ENCODE measurements at places on chromosomes 5 and 9.

GRCh38 chr9:134328341-134328840, 2.1 kb downstream of the RXRA start:
- DNase-seq: no peak

GRCh38 chr5:93748875-93749397, 7.5 kb upstream of the POU5F2 start:
- DNase-seq: no peak

DNA sequence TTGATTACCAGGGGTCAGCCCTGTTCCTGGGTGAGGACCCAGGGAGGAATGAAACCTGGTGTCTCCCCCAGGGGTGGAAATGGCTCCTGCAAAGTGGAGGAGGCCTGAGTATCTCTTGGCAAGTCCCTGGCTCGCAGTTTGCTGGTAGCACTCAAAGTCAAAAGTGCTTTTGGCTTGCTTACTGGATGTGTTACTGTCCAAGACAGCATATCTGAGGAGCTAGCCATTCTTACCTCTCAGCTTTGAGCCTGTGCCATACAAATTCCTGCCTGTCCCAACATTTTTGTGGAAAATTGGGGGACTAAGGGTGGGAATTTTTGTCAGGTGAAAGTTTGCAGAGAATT, 9.9 kb downstream of the ZNF618 start:
- no peak for DNase-seq

DNA sequence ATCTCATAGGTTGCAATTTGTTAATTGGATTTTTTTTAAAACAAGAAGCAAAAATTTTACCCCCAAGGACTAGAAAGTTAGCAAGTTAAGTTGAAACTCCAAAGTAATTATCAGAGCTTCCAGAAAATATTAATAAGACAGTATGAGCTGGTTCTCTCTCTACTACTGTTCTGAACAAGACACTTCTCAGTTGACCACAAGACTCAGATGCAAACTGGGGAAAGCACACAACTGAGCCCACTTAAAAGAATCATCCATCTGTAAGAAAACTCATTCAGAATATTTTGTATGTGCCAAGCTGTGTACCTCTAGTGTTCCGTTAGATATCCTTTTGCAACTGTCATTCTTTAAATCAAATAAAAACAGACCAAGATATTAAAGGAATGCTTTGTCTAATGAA, 60.0 kb downstream of the MAP1B start:
- no peak for DNase-seq

GRCh38 chr5:122156724-122157325, 27.5 kb downstream of the ZNF474 start:
- DNase-seq: no peak

DNA sequence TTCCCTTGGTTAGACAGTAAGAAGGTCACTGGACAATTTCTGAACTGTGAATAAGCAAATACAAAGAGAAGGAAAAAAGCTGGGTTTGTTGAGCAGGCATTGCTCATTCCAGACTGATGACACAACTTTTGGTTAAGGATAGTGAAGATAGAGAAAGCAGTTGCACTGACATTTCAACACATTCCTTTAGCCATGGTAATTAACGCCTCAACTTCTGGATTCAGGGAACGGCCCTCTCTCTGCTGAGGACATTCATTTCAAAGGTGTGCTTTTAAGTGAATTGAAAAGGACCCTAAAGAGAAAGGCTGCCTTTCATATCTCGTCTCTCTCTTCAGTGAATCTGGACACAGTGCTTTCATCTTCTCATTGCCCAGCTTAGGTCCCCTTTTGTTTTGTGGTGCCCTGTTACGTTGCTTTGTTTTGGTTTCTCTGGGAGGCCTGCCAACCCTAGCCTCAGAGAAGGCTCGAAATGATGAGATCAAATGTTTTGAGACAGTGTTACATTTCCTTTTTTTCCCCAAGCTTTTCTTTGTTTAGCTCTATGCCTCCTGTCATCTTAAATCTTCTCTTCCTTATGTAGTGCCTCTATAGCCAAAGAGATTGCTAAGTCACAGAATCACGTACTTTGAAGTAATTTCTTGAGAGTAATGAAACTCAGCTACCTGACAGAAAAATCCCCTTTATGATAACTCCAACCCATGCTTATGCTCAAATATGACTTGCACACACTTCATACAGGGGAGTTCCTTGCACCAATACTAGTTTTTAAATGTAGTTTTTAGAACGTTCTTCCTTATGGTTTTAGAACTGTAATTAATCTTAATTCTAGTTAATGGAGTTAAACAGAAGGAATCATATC, 94.4 kb upstream of the IFNE start:
- DNase-seq: no peak

DNA sequence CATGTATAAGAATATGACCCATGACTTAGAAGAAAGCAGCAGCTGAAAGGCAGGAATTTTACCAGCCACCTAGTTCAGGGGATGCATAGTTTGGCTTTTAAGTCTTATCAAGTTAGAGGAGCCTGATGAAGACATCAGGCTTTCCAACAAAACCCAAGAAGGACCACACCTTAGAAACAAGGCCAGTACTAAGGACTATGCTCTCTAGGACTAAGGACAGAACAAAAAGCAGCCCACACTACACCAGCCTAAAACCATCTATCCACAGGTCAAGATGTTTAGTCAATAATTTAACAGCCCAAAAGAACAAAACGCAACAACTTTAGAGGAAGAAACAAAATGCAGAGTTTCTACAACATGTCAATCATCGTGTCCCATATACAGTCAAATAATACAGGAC, 408.9 kb upstream of the RGMB start:
- DNase-seq: no peak

DNA sequence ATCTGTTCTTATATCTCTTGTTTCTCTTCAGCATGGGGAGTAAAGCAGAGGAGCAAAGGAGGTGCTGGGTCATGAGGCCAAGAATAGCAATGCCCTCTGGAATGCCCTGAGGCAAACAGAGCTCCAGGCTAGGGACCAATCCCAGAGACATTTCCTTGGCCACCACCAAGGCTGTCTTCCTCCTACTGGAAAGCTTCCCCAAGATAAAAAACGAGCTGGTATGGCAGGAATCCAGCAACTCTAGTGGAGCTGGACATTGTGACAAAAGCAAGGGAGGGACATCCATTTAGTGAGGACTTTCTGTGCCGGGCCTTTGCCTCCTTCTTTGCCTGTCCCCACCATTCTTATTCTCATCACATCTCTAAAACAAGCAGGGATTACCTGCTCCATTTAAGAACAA, 161.6 kb downstream of the ASTN2 start:
- no peak for DNase-seq

GRCh38 chr9:135772056-135772646, 70.2 kb downstream of the KCNT1 start:
- DNase-seq: no peak

DNA sequence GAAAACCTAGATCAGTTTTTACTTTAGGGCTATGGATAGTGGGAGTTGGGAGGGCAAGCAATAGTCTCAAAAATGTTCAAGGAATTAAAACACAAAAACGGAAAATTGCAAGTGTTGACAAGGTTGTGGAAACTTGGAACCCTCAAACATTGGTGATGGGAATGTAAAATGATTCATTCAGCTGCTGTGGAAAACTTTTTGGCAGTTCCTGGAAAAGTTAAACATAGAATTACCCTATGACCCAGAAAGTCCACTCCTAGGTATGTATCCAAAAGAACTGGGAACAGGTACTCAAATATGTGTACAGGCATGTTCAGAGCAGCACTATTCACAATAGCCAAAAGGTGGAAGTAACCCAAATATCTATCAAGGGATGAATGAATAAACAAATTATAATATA, 1.2 kb upstream of the MSANTD3 start:
- DNase-seq: no peak

DNA sequence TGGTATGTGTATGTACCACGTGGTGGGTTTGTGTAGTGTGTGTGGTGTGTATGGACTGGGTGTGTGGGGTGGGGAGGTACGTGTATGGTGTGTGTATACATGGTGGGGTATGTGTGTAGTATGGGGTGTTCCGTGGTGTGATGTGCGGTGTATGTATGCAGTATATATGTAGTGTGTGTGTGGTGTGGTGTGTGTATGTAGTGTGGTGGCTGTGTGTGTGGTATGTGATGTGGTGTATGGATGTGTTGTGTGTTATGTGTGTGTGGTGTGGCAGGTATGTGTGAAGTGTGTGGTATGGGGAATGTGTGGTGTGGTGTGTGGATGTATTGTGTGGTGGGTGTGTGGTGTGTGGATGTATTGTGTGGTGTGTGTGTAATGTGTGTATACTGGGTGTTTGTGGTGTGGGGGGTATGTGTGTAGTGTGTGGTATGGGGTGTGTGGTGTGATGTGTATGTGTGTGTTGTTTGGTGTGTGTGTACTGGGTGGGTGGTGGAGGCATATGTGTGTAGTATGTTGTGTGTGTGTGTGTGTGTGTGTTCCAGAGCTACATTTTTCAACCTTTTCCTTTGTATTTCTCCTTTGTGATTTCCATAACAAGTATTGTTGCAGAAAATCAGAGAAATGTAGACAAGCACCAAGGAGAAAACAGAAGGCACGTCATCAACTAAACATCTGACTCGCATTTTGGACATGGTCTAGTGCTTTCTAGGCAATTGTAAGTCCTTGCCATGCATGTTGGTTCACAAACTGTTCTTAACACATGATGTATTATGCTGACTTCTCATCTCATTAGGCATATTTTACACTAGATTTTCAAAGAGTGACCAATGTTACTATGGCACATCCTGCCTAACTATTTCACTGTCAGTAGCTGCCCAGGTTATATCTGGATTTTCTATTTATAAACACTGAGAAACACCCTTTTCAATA, 13.2 kb downstream of the SEMA4D start:
- DNase-seq: no peak

- DNase-seq: no peak
Measured at GRCh38 chr9:124776954-124777648, at the start of gene OLFML2A. OLFML2A (plus strand) TSS chr9:124777133; CDS start chr9:124777271, 138 bp downstream.

DNA sequence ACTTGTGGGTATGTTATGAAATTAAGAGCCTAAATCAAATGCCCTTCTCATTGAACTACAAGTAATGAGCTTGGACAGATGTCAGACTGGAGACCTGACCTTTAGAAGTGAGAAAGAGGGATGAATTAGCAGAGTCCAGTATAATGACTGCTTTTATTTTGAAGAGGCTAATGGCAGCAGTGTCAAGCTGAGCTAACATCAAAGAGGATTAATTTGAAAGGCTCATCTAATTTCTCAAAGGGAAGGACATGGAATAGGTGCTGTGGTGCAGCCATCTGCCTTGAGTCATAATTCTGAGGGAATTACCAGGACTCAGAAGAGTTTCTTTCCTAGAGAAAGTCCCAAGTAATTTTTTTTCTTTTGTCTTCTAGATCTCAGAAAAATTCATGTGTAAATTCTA, 57.6 kb downstream of the FAM81B start:
- DNase-seq: no peak

DNA sequence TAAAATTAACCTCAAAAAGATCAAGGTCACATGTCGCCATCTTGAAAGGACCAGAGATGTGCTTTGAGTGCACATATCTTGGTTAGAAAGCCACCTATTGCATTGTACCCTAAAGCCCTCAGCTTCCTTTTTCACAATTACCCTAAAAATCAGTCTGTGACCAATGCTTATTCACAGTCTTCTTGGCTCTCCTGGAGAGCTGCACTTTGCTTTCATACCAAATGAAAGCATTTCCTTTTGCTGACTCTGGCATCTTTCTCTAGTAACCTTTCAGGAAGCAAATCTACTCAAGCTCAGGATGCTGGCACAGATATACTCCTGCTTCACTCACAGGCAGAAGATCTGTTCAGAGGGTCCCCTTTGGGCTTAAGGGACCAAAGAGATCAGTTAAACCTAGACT, 160.7 kb upstream of the PUM3 start:
- DNase-seq: no peak

DNA sequence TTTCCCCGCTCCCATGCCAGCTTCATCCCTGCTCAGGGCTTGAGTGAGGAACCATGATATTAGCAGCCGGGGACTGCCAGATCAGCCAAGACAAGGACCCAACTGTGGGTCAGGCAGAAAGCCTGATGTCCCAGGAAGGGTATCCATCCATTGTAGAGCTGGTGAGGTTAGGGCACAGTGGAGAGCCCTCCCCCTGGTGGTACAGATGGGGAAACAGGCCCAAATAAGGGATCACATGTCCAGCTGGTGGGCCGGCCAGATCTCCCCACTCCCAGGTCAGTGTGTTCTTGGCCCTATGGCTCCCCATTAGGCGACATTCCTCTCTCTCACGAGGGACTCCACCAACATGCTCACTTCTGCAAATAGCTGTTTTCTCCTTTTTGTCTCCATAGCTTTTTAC, 9.0 kb downstream of the CDX1 start:
- no peak for DNase-seq

DNA sequence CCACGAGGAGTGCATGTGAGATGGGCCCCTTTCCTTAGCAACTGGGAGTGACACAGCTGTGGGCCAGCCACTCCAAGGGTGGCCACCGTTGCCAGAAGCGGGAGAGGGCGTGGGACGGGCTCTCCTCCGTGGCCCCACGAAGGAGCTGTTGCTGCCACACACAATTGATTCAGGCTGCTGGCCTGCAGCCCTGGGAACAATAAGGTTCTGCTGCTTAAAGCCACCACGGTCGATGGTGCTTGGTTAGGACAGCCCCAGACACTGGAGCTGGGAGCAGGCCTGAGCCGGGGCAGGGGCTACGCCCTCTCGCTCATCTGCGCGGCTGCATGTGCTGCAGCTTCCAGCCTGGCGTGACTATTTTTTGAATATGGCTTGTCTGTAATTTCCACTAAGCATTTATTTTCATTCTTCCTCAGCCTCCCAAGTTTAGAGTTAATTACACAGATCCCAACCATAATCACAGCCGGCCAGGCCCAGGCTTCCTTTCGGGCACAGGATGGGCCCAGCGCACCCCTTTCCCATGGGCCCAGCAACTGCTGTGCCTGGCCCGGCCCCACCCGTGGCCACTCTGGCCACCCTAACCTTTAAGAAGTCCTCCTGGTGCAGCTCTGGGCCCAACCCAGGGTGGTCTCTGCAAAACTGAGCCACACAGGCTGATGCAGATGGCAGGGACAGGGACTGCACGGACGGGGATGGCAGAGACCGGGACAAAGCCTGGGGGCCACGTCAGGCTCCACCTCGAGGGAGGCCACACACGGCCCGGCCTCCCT, 49.7 kb downstream of the VAV2 start:
- DNase-seq: no peak

GRCh38 chr9:128422783-128423150, 2.1 kb downstream of the CERCAM start:
- DNase-seq: no peak

DNA sequence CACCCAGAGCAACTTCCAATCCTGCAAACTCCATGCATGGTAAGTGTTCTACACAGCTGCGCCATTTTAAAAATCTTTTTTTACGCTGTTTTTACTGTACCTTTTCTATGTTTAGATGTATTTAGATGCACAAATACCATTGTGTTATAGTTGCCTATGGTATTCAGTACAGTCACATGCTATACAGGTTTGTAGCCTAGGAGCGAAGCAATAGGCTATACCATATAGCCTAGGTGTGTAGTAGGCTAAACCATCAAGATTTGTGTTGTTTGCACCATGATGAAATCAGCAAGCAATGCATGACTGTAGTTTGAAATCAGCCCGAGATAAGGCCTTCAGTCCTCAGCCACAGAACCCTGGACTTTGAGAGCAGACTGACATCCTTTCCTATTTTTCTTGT, 101.2 kb downstream of the LIX1 start:
- no peak for DNase-seq

- no peak for DNase-seq
Measured at GRCh38 chr9:70442328-70442848, 27.9 kb upstream of the KLF9 start.

All from activated CD4-positive, CD25-positive, alpha-beta regulatory T cell (primary cell).